ENCODE measurements at places on chromosomes 4 and X.
A peak's percentile ranks its signal among the peaks of the same experiment; 100 is the strongest.

GRCh38 chr4:40325406-40326019, 9.6 kb upstream of the CHRNA9 start:
- DNase-seq = no peak

DNA sequence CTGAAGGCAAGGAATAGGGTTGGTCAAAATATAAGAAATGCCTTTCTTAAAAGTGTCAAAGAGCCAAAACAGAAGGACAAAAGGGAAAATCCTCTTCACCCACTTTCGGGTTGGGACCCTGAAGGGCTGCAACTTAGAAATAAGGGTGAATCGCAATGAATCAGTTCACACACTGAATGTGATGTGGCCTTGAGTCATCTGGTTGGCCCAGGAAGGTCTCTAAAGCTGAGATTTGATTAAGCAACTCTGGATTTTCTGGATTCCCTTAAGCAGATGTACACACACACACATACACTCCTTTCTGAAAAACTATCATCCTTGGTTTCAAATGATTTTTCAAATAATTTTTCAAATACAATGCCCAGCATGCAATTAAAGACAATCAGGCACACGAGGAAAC, 13.1 kb downstream of the TAB3 start:
- DNase-seq = no peak

GRCh38 chr4:94803181-94803580, 45.4 kb downstream of the BMPR1B start:
- DNase-seq = no peak

GRCh38 chr4:14431155-14432134, 570.8 kb upstream of the CPEB2 start:
- DNase-seq = no peak

DNA sequence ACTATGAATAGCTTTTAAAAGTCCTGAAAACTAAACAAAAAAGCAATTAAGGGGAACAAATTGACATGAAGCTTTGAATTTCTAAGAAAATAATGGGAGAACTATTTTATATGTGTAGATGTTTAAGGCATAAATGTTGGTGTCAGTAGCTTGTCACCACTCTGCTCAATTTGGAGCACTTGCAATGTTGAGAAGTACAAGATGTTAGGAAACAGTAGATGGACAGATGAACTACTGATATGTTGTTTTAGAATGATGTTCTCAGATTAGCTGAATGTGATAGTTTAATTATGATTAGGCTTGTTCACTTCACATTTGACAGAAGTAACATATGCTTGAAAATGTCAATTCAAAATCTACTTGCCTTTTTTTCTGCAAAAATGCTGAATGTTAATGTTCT, 525.7 kb upstream of the IGFBP7 start:
- DNase-seq = no peak

GRCh38 chrX:125651426-125651825, 331.8 kb downstream of the TEX13C start:
- no peak for DNase-seq

GRCh38 chr4:143654571-143654970, 45.9 kb downstream of the FREM3 start:
- no peak for DNase-seq

- DNase-seq = no peak
Measured at GRCh38 chr4:23686169-23686897, 203.5 kb downstream of the PPARGC1A start.

GRCh38 chr4:173538148-173538908, 8.3 kb upstream of the HAND2 start:
- DNase-seq = no peak

- DNase-seq = no peak
Measured at GRCh38 chr4:30172416-30172815, 547.8 kb upstream of the PCDH7 start.

DNA sequence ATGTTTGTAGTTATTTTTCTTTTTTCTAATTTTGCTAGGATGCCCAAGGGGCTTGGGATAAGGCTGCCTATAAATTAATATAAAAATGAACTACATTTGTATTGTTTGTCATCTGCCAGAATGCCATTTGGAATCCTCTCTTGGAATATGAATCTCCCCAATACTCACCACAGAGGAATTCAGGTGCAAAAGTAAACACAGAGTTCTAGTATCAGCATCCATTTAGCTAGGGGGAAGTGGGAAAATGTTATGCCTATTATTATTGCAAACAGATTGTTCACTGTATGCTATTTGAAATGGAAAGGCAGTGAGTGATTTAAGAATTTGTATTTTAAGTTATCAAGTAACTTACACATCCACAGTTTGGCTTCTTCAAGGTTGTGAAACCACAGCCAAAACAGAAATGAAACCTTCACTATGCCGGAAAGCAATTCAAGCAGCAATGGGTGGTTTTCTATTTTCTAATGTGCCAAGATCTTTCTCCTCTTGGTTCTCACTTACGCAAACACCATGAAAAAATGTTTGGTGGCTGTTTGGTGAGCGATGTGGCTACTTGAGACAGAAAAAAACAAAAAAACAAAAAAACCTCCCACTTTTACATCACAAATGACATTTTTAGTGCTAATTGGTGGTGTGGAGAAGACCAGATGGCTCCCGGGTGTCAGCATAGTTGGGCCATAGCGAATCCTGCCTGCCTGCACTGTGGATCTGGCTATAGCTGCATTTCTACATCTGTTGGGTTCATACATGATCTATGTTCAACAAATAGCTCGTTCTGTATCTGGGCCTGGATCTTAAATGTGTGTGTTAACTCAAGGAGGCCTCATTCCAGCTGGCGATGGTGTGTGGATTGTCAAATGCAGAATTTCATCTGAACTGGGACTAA, 200.8 kb upstream of the GIMD1 start:
- no peak for DNase-seq

DNA sequence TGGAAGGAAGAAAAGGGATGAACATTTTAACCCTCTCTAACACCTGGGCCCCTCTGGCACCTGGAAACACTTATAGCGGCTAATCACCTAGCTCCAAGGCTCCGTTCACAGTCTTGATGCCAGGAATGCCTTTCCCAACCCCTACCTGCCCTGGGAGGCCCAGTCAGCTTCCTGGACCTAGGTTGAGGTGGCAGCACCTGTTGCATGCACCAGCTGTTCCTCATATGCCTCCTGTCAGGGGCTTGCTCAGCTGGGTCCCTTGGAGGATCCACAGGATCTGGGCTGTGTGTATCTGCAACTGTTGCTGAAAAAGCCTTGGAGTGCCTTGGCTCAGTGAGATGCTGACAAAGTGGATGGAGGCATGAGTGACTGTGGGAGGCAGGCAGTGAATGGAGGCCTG, 4.4 kb downstream of the CFP start:
- DNase-seq = no peak

- DNase-seq = peak; percentile 19
Measured at GRCh38 chr4:180664766-180665368, 1578.3 kb upstream of the TENM3 start.

DNA sequence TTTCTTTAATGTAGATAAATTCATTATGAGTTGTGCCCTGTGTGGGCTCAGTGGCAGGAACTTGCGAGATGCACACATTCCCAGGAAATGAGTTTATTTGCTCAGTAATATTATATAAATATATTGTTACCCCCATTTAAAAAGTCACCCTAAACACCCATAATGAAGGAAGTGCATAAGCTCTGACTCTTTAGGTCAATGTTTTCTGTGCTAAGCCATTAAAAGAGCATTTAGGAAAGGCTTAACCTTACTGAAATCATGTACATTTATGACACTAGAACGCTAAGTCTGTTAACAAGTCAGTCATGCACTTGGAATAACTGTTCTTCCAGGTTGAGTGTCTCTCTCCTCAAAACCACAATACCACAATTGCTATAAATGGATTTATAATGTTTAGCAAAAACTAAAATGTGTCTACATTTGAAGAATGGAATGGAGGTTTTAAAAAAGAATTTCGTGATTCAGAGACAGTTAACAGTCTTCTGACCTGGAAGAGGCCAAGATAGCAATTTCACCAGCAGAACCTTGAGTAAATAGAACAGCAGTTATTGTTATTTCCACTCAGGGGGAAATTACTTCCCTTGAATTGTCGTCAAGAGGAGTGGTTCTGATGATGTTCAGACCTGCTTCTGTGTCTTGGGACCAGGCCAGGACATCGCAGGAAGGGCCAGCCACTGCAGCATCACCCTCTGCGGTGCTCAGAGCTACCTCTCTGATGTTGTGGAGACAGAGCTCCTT, 91.1 kb upstream of the VEGFC start:
- no peak for DNase-seq

DNA sequence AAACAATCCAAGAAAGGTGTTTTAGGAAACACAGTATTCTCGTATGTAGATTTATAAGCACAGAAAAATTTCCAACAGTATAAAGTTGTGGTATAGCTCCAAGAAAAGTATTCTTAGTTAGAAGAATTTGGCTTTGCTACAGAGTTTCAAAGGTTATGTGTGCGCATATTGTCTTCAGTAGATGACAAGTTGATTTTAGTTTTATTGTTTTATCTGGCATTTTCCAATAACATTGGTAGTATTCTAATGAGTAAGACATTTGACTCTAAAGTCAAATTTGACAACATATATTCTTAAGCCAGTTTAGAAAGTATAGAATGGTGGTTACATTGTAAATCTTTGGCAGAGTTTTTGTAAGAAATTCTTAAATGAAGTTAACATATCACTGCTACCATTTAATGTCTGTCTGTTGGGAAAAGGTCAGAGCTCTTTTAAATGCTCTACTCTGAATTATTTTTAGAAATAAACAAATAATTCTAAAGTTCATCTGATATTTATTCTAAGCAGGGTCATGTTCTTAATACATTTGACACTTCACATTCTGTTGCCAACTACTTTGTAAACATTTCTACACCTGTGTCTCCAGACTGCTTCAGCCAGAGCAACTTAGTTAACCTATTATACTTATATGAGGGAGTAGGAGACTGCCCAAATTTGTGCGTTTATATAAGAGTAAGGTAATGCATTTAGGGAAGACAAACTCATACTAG, 30.0 kb downstream of the CLCN3 start:
- DNase-seq = no peak

DNA sequence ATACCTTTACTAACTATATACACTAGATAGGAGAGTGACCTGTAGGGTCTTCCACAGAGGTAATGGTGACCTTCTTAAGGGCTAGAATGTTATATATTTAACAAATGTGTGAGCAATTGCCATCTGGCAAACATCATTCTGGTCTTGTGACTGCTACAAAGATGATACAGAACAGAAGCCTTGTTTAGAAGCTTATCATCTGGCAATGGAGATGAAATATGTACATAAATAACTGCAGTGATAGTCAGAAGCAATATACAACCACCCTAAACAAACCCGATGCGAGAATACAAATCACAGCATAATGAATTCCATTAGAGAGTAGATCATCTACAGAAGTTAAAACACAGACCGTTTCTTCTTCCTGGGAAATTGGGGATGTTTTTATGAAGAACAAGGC, 952.7 kb upstream of the SLIT2 start:
- DNase-seq = no peak

DNA sequence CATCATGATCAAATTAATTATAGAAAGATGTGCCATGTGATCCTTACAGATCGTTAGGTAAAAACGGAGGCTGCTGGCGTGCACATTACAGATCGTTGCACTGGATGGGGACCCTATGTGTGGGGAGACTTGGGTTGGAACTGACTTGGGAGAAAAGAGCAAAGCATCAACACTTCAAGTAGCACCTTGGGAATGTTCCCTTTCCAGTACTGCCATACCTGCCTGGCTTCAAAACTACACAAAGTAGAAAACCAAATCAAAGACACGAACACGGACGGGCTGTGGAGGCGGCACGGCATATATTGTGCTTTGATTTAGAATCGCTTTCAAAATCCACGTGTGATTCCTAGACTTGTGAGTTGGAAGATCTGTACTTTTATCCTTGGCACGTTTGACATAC, 898 bp downstream of the CMC4 start:
- DNase-seq = no peak

DNA sequence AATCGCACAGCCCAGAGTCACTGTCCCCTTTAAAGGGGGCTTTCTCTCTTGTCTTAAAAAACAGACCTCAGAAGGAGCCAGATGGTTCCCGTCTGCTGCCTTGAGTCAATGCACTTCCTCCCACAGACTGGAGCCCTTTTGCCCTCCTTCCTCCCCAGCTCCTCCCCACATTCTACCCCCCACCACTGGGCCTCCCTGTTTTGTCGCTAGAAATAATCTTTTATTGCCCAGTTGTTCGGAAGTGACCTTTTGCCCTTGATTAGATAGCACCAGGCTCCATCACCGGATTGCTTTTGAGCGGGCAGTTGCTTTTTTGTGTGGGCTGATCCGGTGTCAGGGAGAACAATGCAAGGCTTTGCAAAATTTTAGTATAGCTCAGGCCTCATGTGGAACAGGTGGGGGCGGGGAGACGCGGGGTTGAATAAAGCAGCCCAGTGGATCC, 47.7 kb downstream of the SPRY1 start:
- no peak for DNase-seq

- DNase-seq = no peak
Measured at GRCh38 chr4:138199568-138200235, 42.4 kb downstream of the SLC7A11 start.

- DNase-seq = no peak
Measured at GRCh38 chr4:85423431-85423830, 51.5 kb upstream of the ARHGAP24 start.

DNA sequence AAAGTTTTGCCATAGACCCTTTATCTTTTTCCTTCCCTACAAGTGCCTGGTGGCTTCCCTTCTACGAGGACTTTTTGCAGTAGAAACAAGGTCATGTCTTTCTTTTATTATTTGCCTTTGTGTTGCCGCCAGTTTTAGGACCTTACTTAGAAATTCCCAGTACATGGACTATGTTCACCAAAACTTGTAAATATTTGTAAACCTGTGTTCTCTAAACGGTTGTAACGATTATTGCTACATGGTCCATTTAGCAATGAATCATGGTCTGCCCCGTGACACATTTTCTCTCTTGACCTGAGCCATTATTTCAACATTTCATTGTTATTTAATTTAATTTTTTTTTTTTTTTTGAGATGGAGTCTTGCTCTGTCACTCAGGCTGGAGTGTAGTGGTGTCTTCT, 110.7 kb downstream of the MFAP3L start:
- DNase-seq = no peak

GRCh38 chr4:16472537-16472936, 246.3 kb upstream of the TAPT1 start:
- no peak for DNase-seq

DNA sequence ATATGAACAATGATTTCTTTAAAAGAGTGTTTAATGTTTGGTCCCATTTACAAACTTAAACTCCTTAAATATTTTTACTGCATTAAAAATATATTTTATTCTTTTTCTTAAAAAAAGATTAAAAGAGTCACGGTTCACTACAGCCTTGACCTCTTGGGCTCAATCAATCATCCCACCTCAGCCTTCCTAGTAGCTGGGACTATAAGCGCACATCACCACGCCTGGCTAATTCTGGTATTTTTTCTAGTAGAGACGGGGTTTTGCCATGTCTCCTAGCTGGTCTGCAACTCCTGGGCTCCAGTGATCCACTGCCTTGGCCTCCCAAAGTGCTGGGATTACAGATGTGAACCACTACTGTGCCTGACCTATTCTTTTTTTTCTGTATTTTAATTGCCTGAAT, 104.7 kb upstream of the TLR2 start:
- DNase-seq = no peak

GRCh38 chrX:97102938-97103337, 219.2 kb downstream of the RPA4 start:
- no peak for DNase-seq

All from stimulated activated CD4-positive, alpha-beta T cell treated with anti-CD3 and anti-CD28 coated beads, Interleukin-1b, Interleukin-23, amount 100 ng/mL, for 1 hour (primary cell).